Glomerular endothelial cell (primary cell): ENCODE measurements at places on chromosomes 3 and 15. TPM values are rescaled to one million over a fixed set of nuclear protein-coding genes. Genes with fewer than 3 reads are reported as not detected.

The SLC2A2 gene
- not detected in 2 replicates for total RNA-seq

The PDIA5 gene
- total RNA-seq: 119 and 131 TPM in 2 replicates

The LMAN1L gene
- total RNA-seq: 0.64 TPM in 1 of 2 replicates, not detected in the other

The TNFAIP8L3 gene
- 19.1 and 46.6 TPM in 2 replicates for total RNA-seq

The SKOR1 gene
- total RNA-seq: 0.19 TPM in 1 of 2 replicates, not detected in the other

The SLC12A1 gene
- total RNA-seq: not detected in 2 replicates

The CAND2 gene
- total RNA-seq: 2.6 and 3.7 TPM in 2 replicates

The CP gene
- 0.53 TPM in 1 of 2 replicates, not detected in the other for total RNA-seq

The LRRK1 gene
- 11.2 and 14.7 TPM in 2 replicates for total RNA-seq

The ITIH1 gene
- total RNA-seq: not detected in 2 replicates

The CAMP gene
- not detected in 2 replicates for total RNA-seq

The HIGD2B gene
- not detected in 2 replicates for total RNA-seq

The PLEKHO2 gene
- 54.9 and 72.1 TPM in 2 replicates for total RNA-seq

The IGSF11 gene
- total RNA-seq: 0.44 TPM in 1 of 2 replicates, not detected in the other

The GAP43 gene
- total RNA-seq: 0.18 TPM in 1 of 2 replicates, not detected in the other

The RBMS3 gene
- 24.0 and 36.8 TPM in 2 replicates for total RNA-seq

The TMEM266 gene
- total RNA-seq: not detected in 2 replicates

The SRGAP3 gene
- total RNA-seq: 0.05 and 0.76 TPM in 2 replicates

The SOX2 gene
- total RNA-seq: not detected in 2 replicates

The ERICH6 gene
- not detected in 2 replicates for total RNA-seq

The GABRG3 gene
- total RNA-seq: not detected in 2 replicates

The ZXDC gene
- 17.9 and 25.7 TPM in 2 replicates for total RNA-seq
